IMR-90 (cell line): ENCODE measurements at places on chromosomes 7 and 10. TPM values are rescaled to one million over a fixed set of nuclear protein-coding genes. Genes with fewer than 3 reads are reported as not detected.

The PRXL2A gene
- polyA plus RNA-seq, result 0.60 and 0.92 TPM in 2 replicates

DNA sequence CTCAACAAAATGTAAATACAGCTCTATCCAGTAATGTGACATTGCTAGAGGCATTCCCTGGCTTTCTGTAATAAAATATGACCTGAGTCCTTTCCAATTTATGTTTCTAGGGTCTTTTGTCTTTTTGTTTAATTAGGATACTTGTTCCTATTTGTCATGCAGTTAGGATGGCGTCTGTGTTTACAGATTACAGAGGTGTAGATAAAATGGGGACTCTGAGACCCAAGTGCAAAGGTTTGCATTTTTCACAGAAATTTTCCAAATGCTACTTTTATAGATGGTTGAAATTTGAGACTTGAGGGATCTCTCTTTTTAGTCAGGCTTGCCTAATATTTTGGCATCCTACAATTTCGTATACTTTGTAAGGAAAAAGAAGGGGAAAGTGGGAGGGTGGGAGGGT is 332.4 kb downstream of the PTEN start:
- no peaks in the 10 kb centered on the region for H3K36me3 ChIP-seq
- no peak overlapping the region for H3K4me3 ChIP-seq
- H3K4me1 ChIP-seq, result peaks cover 2% of the 10 kb centered on the region; the same call in 1 of the 2 replicates
- no peak overlapping the region for H3K27ac ChIP-seq
- DNase-seq, result no peak
- no peaks in the 10 kb centered on the region for H3K27me3 ChIP-seq

The RASSF4 gene
- 8.6 and 10.1 TPM in 2 replicates for polyA plus RNA-seq

DNA sequence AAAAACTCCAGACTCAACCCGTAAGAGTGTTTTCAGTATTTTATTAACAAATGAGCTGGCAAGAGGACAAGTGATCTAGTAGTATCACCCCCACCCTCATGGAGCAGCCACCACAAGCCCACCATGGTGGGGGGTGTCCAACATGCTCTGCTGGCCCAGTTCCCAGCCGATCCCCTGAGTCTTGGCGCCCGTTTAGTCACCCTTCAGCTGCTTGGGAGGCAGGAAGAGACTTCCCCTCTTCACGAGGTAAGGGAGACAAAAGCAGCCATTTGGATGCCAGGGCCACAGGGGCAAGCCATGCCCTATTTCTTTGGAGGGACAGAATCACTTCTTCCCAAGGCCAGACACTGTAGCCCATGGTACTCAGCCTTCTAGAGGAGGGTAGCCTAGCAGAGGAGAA is 54.1 kb downstream of the NOD1 start:
- H3K27ac ChIP-seq, result no peak overlapping the region
- no peak overlapping the region for H3K4me3 ChIP-seq
- H3K4me1 ChIP-seq, result no peaks in the 10 kb centered on the region
- H3K36me3 ChIP-seq, result peaks cover 4% of the 10 kb centered on the region
- no peaks in the 10 kb centered on the region for H3K27me3 ChIP-seq
- no peak for DNase-seq

DNA sequence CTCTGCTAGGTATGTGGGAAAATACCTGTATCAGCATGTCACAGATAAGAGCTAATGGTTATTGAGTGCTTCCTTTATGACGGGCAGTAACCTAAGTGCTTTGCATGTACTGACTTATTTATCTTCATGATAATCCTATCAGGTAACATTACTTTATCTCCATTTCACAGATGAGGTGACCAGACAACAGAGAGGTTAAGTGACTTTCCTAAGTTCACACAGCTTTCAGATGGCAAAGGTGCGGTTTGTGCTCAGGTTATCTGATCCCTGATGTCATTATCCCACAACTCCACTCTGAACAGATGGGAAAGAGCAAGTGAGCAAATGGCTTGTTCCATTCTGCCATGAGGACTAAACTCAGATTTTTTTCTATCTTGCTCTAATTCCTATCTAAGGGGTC is 217.0 kb upstream of the PODXL start:
- H3K36me3 ChIP-seq, result no peaks in the 10 kb centered on the region
- DNase-seq, result no peak
- H3K27me3 ChIP-seq, result no peaks in the 10 kb centered on the region
- no peak overlapping the region for H3K27ac ChIP-seq
- no peaks in the 10 kb centered on the region for H3K4me1 ChIP-seq
